ENCODE measurements at places on chromosomes 2 and 18. TPM values are rescaled to one million over a fixed set of nuclear protein-coding genes. Genes with fewer than 3 reads are reported as not detected.

The RPRM gene
- not detected for total RNA-seq

The SCTR gene
- not detected for total RNA-seq

The EPAS1 gene
- total RNA-seq, result 491 TPM

The SERPINB5 gene
- not detected for total RNA-seq

The FAM237A gene
- total RNA-seq, result not detected

The PAIP2B gene
- 5.0 TPM for total RNA-seq

The FBXO11 gene
- 43.8 TPM for total RNA-seq

The FOXI3 gene
- total RNA-seq, result not detected

The KIF1A gene
- not detected for total RNA-seq

Measured in omental fat pad (tissue), 4 donors.